ENCODE measurements at places on chromosomes 3 and 15. TPM values are rescaled to one million over a fixed set of nuclear protein-coding genes. Genes with fewer than 3 reads are reported as not detected.

DNA sequence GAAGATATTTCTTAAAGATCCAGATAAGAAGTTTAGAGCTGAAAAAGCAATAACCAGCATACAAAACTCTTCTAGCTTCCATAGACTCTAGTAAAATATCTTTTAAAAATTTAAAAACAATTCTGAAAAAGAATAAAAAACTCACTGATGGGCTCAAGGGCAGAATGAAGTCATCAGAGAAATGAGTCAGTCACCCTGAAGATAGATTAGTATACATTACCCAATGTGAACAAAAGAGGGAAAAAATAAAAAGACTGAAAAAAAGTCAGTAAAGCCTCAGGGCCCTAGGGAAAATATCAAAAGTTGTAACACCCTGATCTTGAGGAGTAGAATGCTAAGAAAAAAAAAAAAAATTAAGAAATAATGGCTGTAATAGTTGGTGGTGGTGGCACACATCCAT is 11.4 kb downstream of the DET1 start:
- DNase-seq: no peak

GRCh38 chr3:77042882-77043281 is 3.0 kb downstream of the ROBO2 start:
- no peak for DNase-seq

- DNase-seq: no peak
Observed at GRCh38 chr3:194200422-194201081, 64.6 kb downstream of the HES1 start.

GRCh38 chr15:71485094-71485693 is 325.2 kb upstream of the NR2E3 start:
- DNase-seq: peak; percentile 33

GRCh38 chr15:88990185-88990679 is 77.1 kb upstream of the MFGE8 start:
- peak; percentile 62 for DNase-seq

GRCh38 chr15:88917760-88918159 is 4.6 kb upstream of the MFGE8 start:
- DNase-seq: no peak

GRCh38 chr3:135556174-135556573 is 409.4 kb upstream of the PPP2R3A start:
- DNase-seq: no peak

GRCh38 chr3:117145677-117146076 is 436.1 kb downstream of the TUSC7 start:
- no peak for DNase-seq

DNA sequence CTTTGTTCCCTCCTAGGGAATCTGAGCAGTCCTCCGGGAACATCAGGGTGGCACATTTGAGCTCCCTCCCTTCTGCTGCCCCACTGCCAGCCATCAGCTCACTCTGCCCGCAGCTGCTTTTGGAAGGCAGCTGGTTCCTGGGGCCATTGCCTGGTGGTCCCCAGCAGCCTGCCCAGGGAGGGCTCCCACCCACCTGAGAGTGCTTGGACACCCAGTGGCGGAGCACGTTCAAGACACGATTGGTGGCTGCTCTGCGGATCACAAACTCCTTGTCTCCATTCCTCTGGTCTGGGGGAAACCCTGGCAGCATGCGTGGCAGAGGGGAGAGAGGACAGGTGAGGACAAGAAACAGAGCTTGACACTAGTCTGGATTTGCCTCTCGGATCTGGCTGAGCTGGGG is 53.7 kb upstream of the CTSH start:
- DNase-seq: no peak

DNA sequence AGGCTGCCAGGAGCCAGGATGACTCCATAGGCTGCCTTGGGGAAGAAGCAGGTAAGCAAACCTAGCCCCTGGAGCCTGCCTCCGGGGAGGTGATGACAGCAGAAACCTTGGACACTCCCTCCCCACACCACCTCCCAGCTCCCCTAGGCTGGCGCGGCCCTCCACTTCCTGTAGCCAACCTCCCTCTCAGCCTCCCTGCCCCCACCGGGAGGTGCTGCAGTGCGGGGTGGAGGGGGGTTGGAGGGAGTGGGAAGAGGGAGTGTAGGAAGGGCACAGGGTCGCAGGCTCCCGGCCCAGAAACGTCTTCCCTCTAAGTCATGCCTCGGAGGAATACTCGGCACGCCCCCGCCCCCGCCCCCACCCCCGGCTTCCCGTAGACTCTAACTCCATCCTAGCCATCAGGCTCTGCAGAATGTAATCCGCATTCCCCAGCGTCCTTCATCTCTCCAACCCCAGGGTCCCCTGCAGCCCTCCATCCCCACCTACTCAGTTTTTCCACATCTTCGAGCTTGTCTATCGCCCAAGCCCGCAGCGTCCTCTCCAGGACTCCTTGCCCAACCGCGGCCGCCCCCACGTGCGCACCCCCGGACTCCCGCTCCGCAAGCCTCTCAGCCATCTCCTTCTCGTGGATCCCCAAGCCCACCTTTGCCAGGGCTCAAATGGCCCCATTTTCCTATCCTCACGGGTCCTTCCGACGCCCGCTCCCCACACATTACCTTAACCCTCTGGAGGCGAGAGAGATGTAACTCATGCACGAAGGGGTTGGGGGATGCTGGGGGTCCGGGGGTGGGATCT is 528 bp downstream of the LPCAT4 start:
- peak; percentile 66 for DNase-seq

GRCh38 chr3:80097674-80098073 is 329.9 kb upstream of the ROBO1 start:
- DNase-seq: no peak

GRCh38 chr15:71888797-71889196 is 78.4 kb downstream of the NR2E3 start:
- DNase-seq: no peak

- DNase-seq: no peak
Observed at GRCh38 chr15:69454953-69455352, 2.3 kb downstream of the RPLP1 start.

- DNase-seq: peak; percentile 74
Observed at GRCh38 chr3:151468284-151468917, 7.5 kb upstream of the IGSF10 start.

DNA sequence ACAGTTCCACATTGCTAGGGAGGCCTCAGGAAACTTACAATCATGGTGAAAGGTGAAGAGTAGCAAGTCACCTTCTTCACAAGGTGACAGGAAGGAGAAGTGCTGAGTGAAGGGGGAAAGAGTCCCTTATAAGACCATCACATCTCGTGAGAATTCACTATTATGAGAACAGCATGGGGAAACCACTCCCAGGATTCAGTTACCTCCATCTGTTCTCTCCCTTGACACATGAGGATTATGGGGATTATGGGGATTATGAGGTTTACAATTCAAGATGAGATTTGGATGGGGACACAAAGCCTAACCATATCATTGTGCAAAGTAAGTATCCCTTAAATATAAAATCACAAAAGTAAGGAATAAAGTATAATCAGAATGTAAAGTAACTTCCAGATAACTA is 375.9 kb upstream of the NAALADL2 start:
- no peak for DNase-seq

DNA sequence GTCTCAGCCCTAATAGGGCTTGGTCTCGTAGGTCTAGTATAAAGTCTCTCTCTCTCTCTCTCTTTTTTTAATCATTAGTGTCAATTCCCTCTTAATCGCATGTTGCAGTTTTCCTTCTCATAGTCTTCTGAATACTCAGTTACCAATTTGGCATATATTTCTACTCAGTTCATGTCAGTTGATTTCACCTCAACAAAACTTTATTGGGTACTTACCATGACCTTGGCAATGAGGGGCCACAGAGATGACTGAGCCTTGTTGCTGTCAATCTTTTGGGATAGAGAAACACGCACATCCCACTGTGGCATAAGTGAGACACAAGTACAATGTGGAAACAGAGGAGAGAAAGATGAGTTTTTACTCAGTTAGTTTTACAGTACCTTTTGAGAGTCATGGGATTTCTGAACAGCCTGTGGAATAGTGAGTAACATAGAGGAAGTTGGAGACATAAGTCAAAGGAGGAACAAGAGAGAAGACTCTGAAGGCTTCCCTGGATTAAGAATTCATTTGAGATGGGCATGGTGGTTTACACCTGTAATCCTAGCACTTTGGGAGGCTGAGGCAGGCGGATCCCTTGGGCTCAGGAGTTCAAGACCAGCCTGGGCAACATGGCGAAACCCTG is 150.2 kb upstream of the CBLB start:
- DNase-seq: no peak

DNA sequence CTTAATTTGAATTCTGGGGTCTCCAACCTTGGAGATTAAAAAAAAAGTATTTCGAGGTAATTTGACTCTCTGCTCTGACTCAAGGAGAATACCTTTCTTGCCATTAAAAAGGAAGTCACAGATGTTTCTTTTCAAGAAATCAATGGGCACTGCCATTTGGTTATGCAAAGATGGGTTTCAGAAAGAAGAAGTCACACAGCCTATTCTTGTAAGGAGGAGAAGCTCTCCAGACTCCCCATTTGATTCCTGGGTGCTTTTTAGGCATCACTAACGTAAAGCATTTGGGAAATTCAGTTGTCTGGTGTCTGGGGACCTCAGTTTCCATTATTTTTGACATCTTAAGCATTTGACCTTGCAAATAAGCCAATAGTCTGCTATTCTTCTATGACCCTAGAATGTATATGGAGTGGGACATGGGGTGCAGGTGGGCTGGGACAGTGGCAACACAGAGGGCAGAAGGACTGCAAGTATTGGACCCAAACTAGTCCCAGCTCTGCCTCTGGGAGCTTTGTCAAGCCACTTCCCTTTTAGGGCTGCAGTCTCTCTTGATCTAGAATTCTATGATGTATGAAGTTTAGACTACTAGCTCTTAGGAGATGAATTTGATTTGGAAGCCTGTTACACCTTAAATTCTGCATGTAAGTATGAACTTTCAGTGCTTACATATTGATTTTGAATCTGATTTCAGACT is 27.8 kb downstream of the IL5RA start:
- no peak for DNase-seq

DNA sequence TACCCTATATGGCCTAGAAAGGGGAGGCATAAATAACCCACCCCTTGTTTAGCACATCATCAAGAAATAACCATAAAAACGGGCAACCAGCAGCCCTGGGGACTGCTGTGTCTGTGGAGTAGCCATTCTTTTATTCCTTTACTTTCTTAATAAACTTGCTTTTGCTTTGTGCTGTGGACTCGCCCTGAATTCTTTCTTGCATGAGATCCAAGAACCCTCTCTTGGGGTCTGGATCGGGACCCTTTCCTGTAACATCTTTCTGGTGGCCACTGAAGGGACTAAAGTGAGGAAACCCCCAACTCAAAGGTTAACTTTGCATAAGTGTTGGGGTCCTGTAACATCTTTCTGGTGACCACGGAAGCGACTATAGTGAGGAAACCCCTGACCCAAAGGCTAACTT is 15.7 kb upstream of the HHATL start:
- no peak for DNase-seq

- DNase-seq: no peak
Observed at GRCh38 chr3:42411429-42411828, 1.0 kb upstream of the LYZL4 start.

GRCh38 chr15:65032801-65033537 is 3.5 kb upstream of the MTFMT start:
- DNase-seq: peak; percentile 96

GRCh38 chr15:48572823-48573222 is 72.7 kb downstream of the FBN1 start:
- no peak for DNase-seq

- DNase-seq: no peak
Observed at GRCh38 chr15:33027306-33028035, 167.0 kb downstream of the FMN1 start.

GRCh38 chr3:15300323-15301078 is 31.9 kb downstream of the SH3BP5 start:
- DNase-seq: peak; percentile 73

GRCh38 chr3:65748326-65748725 is 290.4 kb downstream of the MAGI1 start:
- no peak for DNase-seq

- DNase-seq: no peak
Observed at GRCh38 chr3:20056725-20057611, 16.7 kb downstream of the KAT2B start.

The SI gene
- polyA plus RNA-seq: not detected

The SOX2 gene
- polyA plus RNA-seq: 2.1 TPM

The PGBD4 gene
- 4.3 TPM for polyA plus RNA-seq

The CCR4 gene
- not detected for polyA plus RNA-seq

The CALML4 gene
- polyA plus RNA-seq: 12.1 TPM

The LMAN1L gene
- polyA plus RNA-seq: not detected

The SH3GL3 gene
- 0.21 TPM for polyA plus RNA-seq

The FGD5 gene
- not detected for polyA plus RNA-seq

The PARP15 gene
- not detected for polyA plus RNA-seq

The PCLAF gene
- polyA plus RNA-seq: 218 TPM

The C3orf49 gene
- not detected for polyA plus RNA-seq

The WNT7A gene
- polyA plus RNA-seq: 0.04 TPM

The LTK gene
- polyA plus RNA-seq: 0.16 TPM
